ENCODE measurements at places on chromosomes 13 and 19. TPM values are rescaled to one million over a fixed set of nuclear protein-coding genes. Genes with fewer than 3 reads are reported as not detected.

GRCh38 chr19:31900991-31901390 is 444.4 kb upstream of the ZNF507 start:
- DNase-seq: no peak

The PRSS57 gene
- total RNA-seq: not detected

GRCh38 chr13:98526182-98526512 is 50.8 kb downstream of the STK24 start:
- DNase-seq: no peak

DNA sequence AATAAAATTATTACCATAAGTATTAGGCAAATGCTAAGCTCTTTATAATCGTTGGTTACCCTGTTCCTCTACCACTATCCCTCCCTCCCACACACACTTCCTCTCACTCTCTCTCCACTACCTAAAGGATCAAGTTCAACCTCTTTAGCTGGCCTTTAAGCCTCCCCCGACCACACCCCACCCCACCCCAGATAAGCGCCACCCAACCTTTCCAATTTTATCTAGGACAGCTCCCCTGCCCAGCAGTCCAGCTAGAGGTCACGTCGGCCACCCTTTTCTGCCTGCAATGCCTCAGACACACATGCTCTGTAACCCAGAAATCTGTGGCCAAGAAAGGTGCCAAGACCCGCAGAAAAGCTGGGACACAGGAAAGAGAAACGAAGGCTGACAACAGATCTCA is 1.1 kb downstream of the LYPD4 start:
- DNase-seq: no peak

DNA sequence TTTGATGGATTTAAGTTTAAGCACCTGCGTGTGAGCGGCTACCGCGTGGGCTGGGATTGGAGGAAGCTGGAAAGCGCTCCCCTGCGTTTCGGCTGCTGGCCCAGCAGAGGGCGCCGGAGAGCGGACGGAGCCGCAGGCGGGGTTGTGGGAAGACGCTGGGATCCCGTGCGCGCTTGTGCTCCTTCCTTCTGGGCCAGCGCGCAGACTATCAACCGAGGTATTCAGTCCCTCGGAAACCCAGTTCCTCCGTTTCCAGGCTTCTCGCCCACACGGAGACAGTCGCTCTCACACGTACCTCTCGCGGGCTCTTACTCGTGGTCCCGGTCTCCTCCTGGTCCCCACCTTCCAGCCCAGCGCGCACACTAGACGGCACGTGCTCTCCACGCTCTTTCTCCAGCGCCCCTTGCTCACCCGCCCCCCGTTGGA is 28.8 kb downstream of the EPN1 start:
- DNase-seq: no peak

The NR2F6 gene
- total RNA-seq: 20.3 TPM

The TNFRSF19 gene
- total RNA-seq: not detected

The LSR gene
- total RNA-seq: 0.63 TPM

The GAPDHS gene
- not detected for total RNA-seq

The MYBPC2 gene
- 48.3 TPM for total RNA-seq

The CEACAM20 gene
- not detected for total RNA-seq

The PNMA8B gene
- not detected for total RNA-seq

- no peak for DNase-seq
Measured at GRCh38 chr19:32865326-32865725, 4.2 kb downstream of the SLC7A9 start.

The SYCN gene
- total RNA-seq: not detected

DNA sequence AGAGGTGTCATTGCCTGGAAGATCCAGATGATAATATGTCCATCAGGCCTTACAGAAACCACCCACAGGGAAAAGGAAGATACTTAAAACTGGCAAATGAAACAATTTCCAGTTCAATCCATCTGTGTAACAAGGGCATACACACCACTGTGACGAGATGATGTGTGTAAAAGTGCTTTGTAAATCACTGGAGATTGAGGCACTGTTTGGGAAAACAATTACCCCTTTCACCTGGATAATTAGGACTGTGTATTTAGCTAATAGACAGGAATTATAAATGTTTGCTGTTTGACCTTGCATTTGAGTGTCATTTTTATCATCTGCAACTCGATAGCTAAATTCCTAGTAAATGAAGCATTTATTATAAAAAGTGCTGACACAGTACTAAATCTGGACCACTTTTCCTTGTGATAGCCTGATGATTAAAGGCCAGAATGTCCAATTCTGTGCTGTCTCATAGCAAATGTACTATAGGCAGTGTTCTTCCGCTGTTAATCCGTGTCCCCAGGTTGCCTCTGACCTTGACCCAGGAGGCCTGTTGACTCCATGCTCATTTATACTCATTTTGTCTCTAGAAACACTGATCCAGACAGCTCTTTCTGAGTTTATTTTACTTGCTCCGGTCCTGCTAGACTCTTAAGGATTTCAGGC is 105.8 kb downstream of the LACC1 start:
- DNase-seq: no peak

The DKKL1 gene
- total RNA-seq: not detected

The CPT1C gene
- total RNA-seq: 1.3 TPM

The RDH8 gene
- total RNA-seq: not detected

- DNase-seq: peak; percentile 79
Measured at GRCh38 chr19:50358483-50359327, 6.7 kb downstream of the NAPSA start.

GRCh38 chr19:29483641-29483920 is 42.2 kb upstream of the VSTM2B start:
- DNase-seq: no peak

DNA sequence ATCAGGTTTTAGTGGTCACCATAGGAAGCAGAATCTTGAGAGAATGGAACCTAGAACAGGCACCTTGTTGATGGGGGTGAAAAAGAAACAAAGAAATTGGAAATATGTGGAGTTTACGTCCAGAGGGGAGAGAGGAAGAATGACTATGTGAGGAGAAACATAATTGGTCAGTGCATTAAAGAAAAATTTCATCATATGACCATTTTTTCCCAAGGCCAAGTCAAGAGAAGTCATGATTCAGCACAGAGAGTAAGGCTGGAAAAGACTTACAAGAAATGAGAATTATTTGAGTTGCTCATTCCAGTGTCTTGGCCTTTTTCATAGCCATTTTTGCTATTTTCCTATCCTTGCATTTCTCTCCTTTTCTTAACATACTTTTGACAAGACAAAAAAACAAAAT is 421.7 kb downstream of the EFNB2 start:
- DNase-seq: no peak

The ZNF284 gene
- not detected for total RNA-seq

The SYT5 gene
- not detected for total RNA-seq

DNA sequence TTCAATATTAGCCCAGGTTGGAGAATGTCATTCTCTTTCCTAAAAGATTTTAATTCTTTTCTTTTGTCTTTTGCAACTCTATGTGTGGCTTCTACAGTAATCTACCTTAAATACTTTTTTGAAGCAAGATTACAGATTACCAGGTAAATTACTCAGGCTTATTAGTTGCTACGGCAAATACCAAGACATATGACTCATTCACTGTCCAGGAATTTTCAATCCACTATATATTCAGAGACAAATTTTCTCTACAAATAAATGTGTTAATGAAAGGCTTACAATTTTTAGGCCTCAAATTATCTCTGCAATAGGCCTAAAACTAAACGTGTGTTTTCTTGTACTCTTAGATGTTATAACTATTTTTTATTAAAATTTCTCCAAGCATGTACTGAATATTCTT is 631.3 kb downstream of the DIAPH3 start:
- DNase-seq: no peak

The GARIN5A gene
- total RNA-seq: 1.2 TPM

DNA sequence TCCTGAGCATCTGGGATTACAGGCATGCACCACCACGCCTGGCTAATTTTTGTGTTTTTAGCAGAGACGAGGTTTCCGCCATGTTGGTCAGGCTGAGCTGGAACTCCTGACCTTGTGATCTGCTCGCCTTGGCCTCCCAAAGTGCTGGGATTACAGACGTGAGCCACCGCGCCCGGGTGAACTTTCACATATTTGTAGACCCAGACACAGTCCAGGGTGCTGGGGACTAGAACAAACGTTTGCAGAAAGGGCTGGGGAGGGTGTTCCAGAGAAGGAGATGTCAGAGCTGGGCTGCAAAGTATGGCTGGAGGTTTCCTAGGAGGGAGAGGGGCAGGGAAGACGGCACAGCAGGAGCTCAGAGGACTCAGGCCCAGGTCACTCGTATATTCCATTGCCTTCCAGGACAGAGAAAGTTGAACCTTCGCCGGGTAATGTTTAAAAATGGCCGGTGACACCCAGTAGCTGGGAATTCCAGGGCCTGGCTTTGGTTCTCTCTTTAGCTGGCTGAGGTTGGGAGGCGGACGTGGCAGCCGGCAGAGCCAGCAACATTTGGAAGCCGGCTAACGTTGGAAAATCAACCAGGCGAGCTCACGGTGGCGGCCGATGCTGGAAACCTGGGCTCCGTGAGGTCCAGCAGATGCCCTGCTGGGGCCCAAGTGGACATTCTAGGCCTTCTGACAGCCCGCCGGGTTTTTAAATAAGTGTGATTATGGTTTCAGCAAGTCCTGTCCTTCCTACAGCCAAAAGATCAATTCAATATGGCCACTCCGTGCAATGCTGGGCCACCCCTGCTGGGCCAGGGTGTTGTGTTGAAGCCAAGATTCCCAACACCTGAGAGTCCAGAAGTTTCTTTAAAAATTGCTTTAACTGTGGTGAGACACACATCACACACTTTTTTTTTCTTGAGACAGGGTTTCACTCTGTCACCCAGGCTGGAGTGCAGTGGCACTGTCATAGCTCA is 41.5 kb downstream of the NFIC start:
- no peak for DNase-seq

GRCh38 chr13:79913141-79913827 is 427.6 kb downstream of the SPRY2 start:
- no peak for DNase-seq

DNA sequence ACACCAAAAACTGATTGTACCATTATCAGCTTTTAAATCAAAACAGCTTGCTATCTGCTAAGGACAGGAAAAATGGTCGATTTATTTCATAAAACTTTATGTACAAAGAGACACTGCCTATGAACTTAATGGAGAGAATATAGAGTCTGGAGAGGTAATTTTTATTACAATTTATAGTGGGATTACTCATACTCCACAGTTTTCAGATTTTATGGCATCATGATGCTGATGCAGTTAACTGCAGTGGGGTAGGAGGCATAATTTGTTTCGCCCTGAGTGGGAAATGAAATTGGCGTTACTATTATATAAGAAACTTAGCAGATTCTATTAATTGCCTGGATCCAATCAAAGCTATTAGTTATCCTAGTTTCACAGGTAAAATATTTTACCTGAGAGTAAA is 301.4 kb downstream of the KLF12 start:
- DNase-seq: no peak

Data from Karpas-422 (cell line).